H1 (cell line): ENCODE measurements at places on chromosomes 2 and 18. TPM values are rescaled to one million over a fixed set of nuclear protein-coding genes. Genes with fewer than 3 reads are reported as not detected.
A peak's percentile ranks its signal among the peaks of the same experiment; 100 is the strongest.

DNA sequence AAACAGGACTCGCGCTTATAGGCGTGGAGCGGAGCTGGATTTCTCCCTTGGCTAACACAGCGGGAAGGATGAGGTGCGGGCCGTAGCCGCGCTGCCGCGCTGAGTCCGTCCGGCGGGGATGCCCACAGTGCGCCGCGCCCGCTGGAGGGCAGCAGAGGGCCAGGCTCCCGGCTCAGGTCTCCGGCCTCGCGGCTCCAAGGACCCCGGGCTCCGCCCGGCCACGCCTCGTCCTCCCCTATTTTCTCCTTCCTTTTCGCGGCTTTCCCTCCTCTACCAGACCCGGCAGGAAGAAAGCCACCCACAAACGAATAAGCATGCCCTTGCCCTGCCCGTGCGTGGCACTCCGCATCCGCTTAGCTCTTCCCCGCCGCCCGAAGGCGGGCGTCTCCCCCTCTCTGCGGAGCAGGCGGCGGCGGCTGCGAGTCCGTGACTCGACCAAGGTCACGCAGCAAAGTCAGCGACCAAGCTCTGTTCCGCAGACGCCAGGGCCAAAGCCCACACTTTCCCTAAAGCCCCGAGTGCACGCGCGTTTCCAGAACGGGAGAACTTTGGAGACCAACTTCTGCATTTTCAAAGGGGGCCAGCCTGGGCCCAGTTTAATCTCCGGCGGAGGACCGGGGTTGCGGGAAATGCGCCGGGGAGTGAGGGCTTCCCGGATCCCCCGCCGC is 48.5 kb downstream of the KCNIP3 start:
- DNase-seq, result peak; percentile 31

DNA sequence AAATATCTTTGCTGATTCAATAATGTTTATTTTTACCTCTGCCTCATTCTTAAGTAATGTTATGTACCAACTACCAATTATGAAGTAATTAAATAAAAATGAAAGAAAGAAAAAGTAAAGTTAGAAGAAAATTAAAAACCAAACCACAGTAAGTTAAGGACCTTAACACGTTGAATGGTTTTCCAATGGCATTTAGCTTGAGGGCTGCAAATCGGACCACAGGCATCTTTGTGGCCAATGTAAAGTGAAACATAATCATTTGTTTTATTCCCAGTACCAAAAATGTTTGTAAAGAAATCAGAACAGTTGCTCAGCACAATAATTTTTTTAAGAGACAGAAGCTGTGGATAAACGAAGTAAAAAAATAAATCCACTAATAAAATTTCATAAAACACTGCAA is 1455.5 kb upstream of the ZEB2 start:
- DNase-seq, result no peak

Gene SLC4A5
- 0.52 and 0.86 TPM in 2 replicates for total RNA-seq

Gene MATN3
- 9.7 and 9.9 TPM in 2 replicates for total RNA-seq

- no peak for DNase-seq
Observed at GRCh38 chr2:15812187-15812780, 128.1 kb upstream of the MYCN start.

- DNase-seq, result no peak
Observed at GRCh38 chr2:142223309-142223708, 92.5 kb upstream of the LRP1B start.
